ENCODE measurements at places on chromosomes 3 and 15. TPM values are rescaled to one million over a fixed set of nuclear protein-coding genes. Genes with fewer than 3 reads are reported as not detected.

Gene ARMC8
- total RNA-seq: 51.5 TPM

Gene CPLX3
- not detected for total RNA-seq

Gene POPDC2
- total RNA-seq: 0.15 TPM

Gene ALG1L2
- 0.33 TPM for total RNA-seq

Gene OR5K2
- not detected for total RNA-seq

Gene CPN2
- total RNA-seq: not detected

Gene PLCH1
- 0.17 TPM for total RNA-seq

Gene RYR3
- not detected for total RNA-seq

Gene DNASE1L3
- not detected for total RNA-seq

Gene ALDH1A2
- 2.3 TPM for total RNA-seq

Gene NPAP1
- total RNA-seq: not detected

Gene UROC1
- not detected for total RNA-seq

Gene P2RY14
- not detected for total RNA-seq

Gene FSIP1
- total RNA-seq: 1.6 TPM

Gene LSAMP
- 12.2 TPM for total RNA-seq

Gene WNT7A
- total RNA-seq: not detected

Gene C3orf20
- under 0.01 TPM for total RNA-seq

Gene COLQ
- total RNA-seq: 0.66 TPM

Gene MYLK
- 325 TPM for total RNA-seq

Gene KIF15
- total RNA-seq: 1.3 TPM

Gene CLSTN2
- 0.29 TPM for total RNA-seq

Gene RARRES1
- 232 TPM for total RNA-seq

Gene EPHA6
- not detected for total RNA-seq

Gene TMEM39A
- total RNA-seq: 59.1 TPM

Gene GOLGA6A
- total RNA-seq: not detected

Gene TM4SF1
- total RNA-seq: 140 TPM

Gene NANOGP8
- total RNA-seq: 0.15 TPM

Gene TMEM212
- total RNA-seq: not detected

Gene AADAC
- 0.33 TPM for total RNA-seq

Gene CLDN16
- total RNA-seq: not detected

Gene GOLGA8J
- total RNA-seq: not detected

Gene RPL32
- total RNA-seq: 1,321 TPM

Gene TERB2
- total RNA-seq: not detected

Gene APOD
- 1.6 TPM for total RNA-seq

Gene MAP4
- 170 TPM for total RNA-seq
